ENCODE measurements at places on chromosomes 1 and 21.

- no peak for DNase-seq
- no peaks in the 10 kb centered on the region for H3K36me3 ChIP-seq
- no peak overlapping the region for H3K27ac ChIP-seq
- peaks cover 11% of the 10 kb centered on the region for H3K27me3 ChIP-seq
- H3K4me3 ChIP-seq = no peak overlapping the region
These were observed 92.5 kb downstream of the RNF220 start for GRCh38 chr1:44497422-44498170.

- no peaks in the 10 kb centered on the region for H3K27me3 ChIP-seq
- H3K36me3 ChIP-seq = peaks cover 62% of the 10 kb centered on the region
These were observed 472 bp downstream of the DTL start for GRCh38 chr1:212035835-212036605.

- H3K4me3 ChIP-seq = no peak overlapping the region
- no peaks in the 10 kb centered on the region for H3K36me3 ChIP-seq
- H3K27ac ChIP-seq = no peak overlapping the region
- H3K27me3 ChIP-seq = peaks cover 18% of the 10 kb centered on the region
- no peak for DNase-seq
These were observed 101.6 kb upstream of the TARDBP start for GRCh38 chr1:10910681-10911489.

DNA sequence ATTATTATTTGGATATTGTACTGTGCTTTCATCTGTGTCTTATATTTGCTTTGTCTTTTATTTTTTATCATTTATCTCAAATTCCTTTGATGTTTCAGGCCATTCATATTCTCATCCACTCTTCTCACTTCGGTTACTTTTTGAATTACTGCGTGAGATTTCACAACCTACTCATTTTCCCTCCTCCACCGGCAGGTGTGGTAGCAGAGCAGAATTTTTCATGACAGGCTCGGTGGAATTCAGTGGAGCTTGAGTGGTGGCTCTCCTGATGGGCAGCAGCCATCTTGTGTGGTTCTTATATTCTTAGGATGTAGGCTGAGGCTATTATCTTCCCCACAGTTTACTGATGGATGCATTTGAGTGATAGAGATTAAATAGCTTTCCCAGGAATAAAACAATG is 92.3 kb upstream of the IVNS1ABP start:
- no peak overlapping the region for H3K4me3 ChIP-seq
- peaks cover 52% of the 10 kb centered on the region for H3K4me1 ChIP-seq
- H3K27ac ChIP-seq = no peak overlapping the region
- DNase-seq = no peak

DNA sequence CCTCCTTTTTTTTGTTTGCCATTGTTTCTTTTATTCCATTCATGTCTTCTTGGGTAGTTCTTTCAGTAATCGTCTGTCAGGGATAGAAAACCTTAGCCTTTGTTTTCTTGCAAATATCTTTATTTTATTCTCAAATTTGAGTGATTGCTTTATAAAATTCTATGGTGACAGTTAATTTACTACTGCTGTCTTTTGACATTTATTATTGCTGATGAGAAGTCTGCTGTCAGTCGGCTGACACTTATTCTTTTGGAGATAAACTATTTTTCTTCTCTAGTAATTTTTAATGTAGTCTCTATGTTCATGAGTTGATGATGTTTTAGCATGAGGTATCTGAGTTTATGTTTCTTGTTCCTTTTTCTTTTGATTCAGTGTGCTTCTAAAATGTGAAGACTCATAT is 983.8 kb downstream of the TTLL7 start:
- H3K36me3 ChIP-seq = no peaks in the 10 kb centered on the region
- no peak overlapping the region for H3K4me3 ChIP-seq

DNA sequence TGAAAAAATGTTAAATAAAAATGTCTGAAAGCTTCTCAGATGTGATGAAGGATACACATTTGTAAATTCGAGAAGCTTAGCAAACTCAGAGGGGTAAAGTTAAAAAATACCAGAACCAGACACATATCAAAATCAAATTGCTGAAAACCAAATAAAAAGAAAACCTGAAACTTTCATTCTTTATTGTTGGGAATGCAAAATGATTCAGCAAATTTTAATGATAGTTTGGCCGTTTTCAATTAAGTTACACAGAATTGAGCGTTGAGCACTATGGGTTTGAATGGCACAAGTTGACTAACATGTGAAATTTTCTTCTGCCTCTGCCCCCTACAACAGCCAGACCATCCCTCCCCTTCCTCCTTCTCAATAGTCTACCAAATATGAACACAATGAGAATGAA is 33.5 kb upstream of the GRIK1 start:
- no peak overlapping the region for H3K27ac ChIP-seq
- DNase-seq = no peak
- H3K36me3 ChIP-seq = no peaks in the 10 kb centered on the region
- no peak overlapping the region for H3K4me3 ChIP-seq
- no peaks in the 10 kb centered on the region for H3K4me1 ChIP-seq

- DNase-seq = peak; percentile 43
- no peak overlapping the region for H3K4me3 ChIP-seq
- no peak overlapping the region for H3K27ac ChIP-seq
- no peaks in the 10 kb centered on the region for H3K36me3 ChIP-seq
- no peaks in the 10 kb centered on the region for H3K27me3 ChIP-seq
- H3K4me1 ChIP-seq = no peaks in the 10 kb centered on the region
These were observed 11.4 kb upstream of the MTARC1 start for GRCh38 chr1:220775240-220775853.
